Epithelial cell of proximal tubule (primary cell): ENCODE measurements at places on chromosomes 12 and 14.

DNA sequence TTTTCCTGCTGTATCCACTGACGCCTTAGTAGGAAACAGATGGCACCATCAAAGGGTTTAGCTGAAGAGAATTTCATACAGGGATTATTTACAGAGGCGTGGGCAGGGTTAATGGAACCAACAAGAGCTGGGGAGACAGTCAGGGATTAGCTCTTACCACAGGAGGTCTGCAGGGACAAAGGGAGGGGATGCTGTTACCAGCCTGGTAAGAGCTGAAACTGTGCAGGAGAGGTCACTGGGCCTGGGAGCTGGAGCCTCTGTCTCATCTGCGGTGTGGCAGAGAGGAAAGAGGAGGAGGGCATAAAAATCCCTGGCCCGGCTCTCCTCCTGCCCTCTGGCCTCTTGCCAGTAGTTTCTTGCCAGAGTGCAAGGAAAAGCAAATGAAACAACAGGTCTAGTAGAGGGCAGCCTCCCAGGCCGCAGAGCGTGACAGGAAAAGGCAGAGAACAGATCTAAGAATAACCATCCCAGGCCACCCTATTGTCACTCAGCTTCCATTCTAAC, 18.9 kb upstream of the POC1B start:
- DNase-seq = peak; percentile 64

GRCh38 chr12:130829391-130830245, 9.4 kb downstream of the STX2 start:
- no peak for DNase-seq

GRCh38 chr14:64755781-64756221, 51.6 kb downstream of the PLEKHG3 start:
- no peak for DNase-seq

DNA sequence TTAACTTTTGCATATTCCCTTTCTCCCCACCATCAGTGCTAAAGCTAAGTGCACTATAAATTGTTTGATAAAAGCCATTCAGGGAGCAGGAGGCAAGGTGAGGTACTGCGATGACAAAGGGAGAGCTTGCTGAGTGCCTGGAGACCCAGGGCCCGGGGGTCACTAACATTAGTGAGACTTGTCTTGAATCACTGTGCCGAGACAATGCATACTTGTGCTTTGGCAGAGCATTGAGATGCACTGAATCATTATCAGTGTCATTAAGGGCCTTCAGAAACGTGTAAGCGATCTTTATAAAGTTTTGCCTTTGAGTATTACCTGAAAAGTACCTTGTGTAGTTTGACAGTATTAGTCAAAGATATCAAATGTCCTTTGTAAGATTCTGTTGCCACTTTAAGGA, 447.5 kb downstream of the PCNX1 start:
- DNase-seq = no peak

- DNase-seq = no peak
Observed at GRCh38 chr12:128007250-128007649, 259.7 kb upstream of the TMEM132C start.

DNA sequence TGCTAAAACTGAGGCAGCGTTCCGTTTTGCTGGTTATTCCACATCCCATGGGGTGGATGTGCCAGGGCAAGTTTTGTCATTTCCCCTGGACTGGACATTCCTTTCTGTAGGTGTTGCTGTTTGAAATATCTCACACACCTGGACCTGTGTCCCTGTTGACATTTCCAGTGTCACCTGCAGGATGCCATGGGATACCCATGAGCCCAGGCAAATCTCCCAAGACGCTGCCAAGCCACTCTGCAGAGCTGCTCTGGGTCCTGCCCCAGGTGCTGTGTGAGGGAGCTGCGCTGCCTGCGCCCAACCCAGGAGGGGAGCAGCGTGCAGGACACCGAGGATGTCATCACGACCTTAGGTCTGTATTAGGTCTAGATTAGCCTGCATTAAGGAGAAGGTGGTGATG, 5.2 kb upstream of the PACS2 start:
- no peak for DNase-seq
